Stimulated activated CD4-positive, alpha-beta T cell treated with anti-CD3 and anti-CD28 coated beads, Interleukin-15, amount 100 ng/mL, for 1 hour (primary cell): ENCODE measurements at places on chromosomes 4 and X.

GRCh38 chrX:39492497-39493162, 605.1 kb downstream of the BCOR start:
- no peak for DNase-seq

GRCh38 chr4:183241322-183241640, 78.8 kb downstream of the CLDN22 start:
- DNase-seq = no peak

DNA sequence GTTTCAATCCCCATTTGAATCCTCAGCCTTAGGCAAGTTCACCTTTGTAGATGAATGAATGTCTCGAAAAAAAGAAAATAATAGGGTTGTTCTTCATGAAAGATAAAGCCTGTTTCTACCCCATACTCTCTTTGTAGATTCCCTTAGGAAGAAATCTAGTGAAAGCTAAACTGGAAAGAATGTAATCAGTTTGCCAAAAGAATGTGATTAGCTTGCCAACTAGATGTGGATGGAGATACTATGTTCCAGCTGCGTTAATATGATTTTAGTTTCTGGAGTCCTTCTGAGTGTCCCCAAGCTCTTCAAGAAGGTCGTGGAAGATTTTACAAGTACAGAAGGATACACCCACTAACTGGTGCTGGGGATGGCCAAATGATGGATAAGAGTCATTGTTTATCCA, 162.3 kb upstream of the EDNRA start:
- DNase-seq = no peak

DNA sequence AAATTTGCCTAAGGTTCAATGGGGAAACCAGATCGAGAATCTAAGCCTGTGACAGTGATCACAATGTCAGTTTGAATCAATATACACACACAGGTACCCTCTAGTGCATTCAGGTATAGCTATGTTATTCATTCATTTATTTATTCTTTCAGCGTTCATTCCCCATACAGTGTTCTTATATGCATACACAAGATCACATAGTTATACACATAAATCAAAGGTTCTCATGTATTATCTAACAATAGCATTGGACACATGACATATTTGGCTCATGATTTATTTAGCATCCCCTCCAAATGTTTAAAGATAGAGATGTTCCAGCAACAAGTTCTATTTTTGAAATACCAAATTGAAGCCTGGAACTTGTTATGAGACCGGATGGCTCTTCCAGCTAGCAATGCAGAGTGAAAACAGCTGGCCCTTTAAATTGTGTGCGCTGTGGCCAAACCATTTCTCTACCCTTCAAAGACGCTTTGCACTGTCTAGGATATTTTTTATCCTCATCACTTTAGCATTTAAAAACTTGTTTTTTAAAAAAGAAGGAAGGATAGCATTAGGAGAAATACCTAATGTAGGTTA, 131.0 kb downstream of the ATXN3L start:
- no peak for DNase-seq

- no peak for DNase-seq
Observed at GRCh38 chr4:152992027-152992426, 55.9 kb downstream of the FHDC1 start.

DNA sequence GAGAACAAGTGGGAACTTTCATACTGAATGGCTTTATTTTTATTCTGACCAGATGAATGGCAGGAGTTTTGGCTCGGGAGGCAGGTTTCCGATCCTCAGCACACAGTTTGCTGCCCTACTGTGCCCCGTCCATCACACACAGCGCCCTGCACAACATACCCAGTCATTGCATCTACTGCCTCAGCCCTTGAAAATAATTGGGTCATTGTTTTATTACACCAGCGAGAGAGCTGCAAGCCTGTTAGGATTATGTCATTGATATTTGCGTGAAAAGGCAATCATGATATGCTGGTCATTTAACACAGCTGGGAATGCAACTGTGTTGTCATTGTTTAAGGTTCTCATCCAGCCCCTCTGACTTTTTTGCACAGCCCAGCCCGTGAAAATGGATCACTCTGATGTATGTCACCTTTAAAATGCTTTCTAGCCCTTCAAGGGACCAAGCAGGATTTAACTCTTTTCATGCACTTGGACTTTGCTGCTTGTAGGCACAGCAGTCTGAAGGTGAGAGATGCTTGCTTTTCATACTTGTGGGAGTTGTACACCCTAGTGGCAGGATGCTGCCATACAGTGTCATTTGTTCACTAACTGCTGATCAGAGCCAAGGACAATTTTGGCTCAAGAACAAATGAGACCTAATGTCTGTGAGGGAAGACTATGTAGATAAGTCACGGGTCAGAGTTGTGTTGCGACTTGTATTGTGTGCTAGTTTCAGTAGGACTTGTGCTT, 62.3 kb downstream of the RTL9 start:
- DNase-seq = no peak

DNA sequence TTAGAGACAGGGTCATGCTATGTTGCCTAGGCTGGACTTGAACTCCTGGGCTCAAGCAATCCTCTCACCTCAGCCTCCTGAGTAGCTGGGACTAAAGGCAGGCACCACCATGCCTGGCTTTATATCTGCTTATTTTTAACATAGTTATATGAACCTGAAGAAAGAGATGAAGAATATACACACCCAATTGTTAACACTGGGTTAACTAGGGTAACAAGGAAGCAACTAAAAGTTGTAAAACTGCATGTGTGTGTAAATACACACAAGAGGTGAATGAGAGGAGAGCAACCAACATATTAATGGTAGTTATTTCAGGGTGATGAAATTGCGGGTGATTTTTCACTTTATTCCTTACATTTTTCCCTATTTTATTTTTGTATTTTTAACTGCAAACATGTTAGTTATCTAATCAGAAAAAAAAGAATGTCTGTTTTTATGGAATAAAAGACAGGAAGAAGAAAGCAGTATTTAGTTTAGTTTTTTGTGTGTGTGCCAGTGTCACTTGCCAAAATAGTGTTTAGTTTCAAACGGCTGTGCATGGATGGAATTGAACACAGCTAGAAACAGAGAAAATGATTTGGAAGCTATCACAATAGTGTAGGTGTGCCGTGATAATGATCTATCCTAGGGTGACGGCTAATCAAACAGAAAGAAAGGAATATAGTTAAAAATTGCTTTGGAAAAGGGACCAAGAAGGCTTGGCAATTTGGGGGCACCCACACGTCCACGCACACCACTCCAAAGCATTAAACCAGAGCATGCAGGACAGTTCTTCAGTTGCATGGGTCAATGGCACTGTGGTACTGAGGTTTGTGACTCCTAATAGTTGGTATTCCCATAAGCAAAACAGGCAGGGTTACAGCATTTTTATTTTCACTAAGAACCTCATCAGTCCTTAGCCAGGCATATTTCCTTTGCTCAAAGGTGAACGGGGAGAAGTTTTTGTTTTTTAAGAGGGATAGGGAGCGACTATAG, 89.1 kb upstream of the KLHL13 start:
- DNase-seq = no peak

GRCh38 chrX:2967998-2968909, 38.1 kb upstream of the ARSH start:
- no peak for DNase-seq

GRCh38 chr4:177271091-177271490, 38.6 kb upstream of the NEIL3 start:
- DNase-seq = no peak

GRCh38 chr4:54277691-54278090, 48.6 kb downstream of the PDGFRA start:
- DNase-seq = no peak

GRCh38 chr4:125319311-125319710, 4.6 kb downstream of the FAT4 start:
- no peak for DNase-seq

- DNase-seq = no peak
Observed at GRCh38 chr4:118683513-118683912, 1.7 kb upstream of the METTL14 start.

- no peak for DNase-seq
Observed at GRCh38 chrX:74534569-74535038, 79.8 kb downstream of the RLIM start.

- no peak for DNase-seq
Observed at GRCh38 chrX:130999360-130999759, 58.8 kb upstream of the ARHGAP36 start.

GRCh38 chr4:118280501-118281218, 72.1 kb downstream of the PRSS12 start:
- DNase-seq = no peak
